Naive thymus-derived CD8-positive, alpha-beta T cell (primary cell): ENCODE measurements at places on chromosomes 5 and 9. TPM values are rescaled to one million over a fixed set of nuclear protein-coding genes. Genes with fewer than 3 reads are reported as not detected.

DNA sequence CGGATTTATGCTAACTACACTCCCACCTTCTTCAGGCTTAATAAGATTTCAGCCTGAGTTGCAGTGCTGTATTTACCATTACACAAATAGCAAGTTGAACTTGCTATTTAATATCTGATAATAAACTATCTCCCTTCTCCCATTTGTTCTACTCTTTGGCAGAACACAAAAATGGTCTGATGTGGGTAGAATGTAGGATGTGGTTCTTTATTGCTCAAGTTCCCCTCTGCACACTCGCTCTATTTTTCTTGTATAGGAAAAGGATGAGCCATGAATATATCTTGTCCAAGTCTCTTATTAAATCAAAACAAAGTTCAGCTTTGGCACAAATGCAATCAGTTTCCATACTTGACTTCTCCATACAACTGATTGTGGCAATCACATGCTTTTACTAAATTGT, 37.2 kb upstream of the KIF2A start:
- DNase-seq, result no peak
- peaks cover 20% of the 10 kb centered on the region for H3K4me1 ChIP-seq
- H3K27me3 ChIP-seq, result no peaks in the 10 kb centered on the region

DNA sequence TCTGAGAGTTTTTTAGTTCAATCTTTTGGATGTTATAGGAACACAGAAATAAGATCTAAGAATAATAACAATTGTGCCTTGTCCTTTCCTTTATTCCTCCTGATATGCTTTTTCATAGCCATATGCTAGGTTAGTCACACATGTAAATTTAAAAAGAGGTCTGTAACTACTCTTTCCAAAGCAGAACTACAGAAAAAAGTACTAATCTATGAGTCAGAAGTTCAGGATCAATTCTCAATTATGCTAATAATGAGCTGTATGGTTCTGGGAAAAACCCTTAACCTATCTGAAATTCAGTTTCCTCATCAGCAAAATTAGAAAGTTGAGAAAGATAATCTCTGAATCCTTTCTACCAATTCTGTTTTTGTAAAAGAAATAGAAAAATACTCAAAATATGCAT, 44.4 kb downstream of the ANKRD31 start:
- H3K36me3 ChIP-seq, result peaks cover 5% of the 10 kb centered on the region
- DNase-seq, result no peak
- no peak overlapping the region for H3K27ac ChIP-seq
- H3K4me3 ChIP-seq, result no peak overlapping the region
- no peaks in the 10 kb centered on the region for H3K4me1 ChIP-seq
- no peaks in the 10 kb centered on the region for H3K27me3 ChIP-seq

The CTSV gene
- not detected for total RNA-seq

The COL15A1 gene
- total RNA-seq, result not detected

The MCC gene
- 1.8 TPM for total RNA-seq

The SHOC1 gene
- not detected for total RNA-seq

The TSC1 gene
- total RNA-seq, result 82.4 TPM

DNA sequence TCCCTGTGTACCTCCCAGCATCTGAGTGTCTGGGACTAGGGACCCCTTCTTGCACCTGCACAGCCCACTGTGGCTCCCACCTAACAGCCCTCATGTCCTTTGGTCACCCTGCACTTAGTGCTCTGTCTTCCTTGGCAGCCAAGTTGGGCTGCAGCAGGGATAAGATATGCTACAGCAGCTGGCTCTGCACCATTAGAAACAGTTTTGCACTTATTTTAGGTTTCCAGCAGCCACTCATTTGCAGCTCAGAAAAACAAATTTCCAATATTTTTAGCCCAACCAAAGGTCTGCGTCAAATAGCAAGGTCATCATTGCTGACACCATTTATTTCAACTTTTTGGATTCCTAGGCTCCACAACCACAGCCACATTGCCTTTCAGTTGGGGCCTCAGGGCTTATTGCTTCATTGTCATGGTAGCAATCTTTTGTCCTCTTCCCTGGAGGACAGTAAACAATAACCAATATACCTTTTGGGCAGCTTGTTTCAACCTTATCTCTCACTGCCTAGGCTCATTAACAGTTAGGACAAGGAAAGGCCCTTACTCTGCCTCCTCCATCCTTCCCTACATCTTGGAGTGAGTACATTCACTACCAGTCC, 263.9 kb downstream of the COX7C start:
- no peaks in the 10 kb centered on the region for H3K27me3 ChIP-seq
- H3K27ac ChIP-seq, result no peak overlapping the region
- H3K36me3 ChIP-seq, result no peaks in the 10 kb centered on the region
- no peak overlapping the region for H3K4me3 ChIP-seq
- DNase-seq, result no peak

- DNase-seq, result no peak
- no peak overlapping the region for H3K4me3 ChIP-seq
- no peaks in the 10 kb centered on the region for H3K27me3 ChIP-seq
- H3K27ac ChIP-seq, result no peak overlapping the region
Observed at GRCh38 chr9:23701291-23701690, 124.7 kb downstream of the ELAVL2 start.

DNA sequence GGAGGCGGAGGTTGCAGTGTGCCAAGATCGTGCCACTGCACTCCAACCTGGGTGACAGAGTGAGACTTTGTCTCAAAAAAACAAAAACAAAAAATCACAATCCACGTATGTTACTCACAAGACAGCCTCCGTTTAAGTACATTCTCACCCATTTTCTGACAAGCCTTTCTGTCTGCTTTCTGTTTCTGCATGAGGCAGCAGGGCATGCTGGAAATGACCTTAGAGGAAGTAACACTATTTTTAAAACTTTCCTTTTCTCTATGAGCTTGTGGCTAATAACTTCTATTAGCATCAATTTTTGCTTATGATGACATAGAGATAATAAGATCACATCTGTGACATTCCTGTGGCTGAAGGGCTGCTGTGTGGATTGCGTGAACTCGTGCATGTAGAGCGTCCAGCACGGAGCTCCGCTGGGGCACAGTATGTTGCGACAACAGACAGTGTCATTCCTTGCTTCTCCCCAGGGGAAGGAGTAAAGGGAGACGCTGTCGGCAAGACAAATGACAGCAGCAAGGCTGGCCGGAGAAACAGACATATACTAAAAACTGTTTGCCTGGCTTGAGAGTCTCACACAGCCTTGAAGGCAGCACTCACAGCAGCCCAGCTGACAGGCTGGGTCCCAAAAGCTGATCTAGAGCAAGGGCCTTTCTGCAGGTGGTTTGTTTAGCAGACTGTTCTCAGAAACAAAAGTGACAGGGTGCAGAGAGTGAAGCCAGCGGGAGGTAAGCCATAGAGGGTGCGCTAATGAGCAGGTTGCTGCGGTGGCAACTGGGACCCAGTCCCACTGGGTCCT, 1.6 kb downstream of the BTNL3 start:
- no peak overlapping the region for H3K4me3 ChIP-seq
- H3K27ac ChIP-seq, result no peak overlapping the region
- peaks cover 2% of the 10 kb centered on the region for H3K27me3 ChIP-seq
- H3K4me1 ChIP-seq, result no peaks in the 10 kb centered on the region
- no peak for DNase-seq

DNA sequence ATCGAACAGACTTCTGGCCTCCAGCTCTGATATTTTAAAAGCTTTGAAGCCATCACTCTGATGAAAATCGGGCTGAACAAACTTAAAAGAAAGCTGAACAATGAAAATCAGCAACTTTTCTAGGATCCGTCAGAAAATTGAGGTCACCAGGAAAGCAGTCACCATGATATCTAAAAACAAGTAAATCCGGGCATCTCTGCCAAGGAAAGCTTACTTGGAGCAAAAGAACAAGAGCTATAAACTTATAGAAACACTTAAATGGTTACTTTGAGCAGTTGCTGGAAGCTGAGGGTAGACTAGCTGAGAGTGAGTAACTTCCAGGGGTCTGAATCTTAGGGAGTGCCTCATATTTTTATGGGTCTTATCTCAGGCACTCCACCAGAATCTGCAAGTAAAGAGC, 1043.0 kb upstream of the CDH18 start:
- H3K27me3 ChIP-seq, result no peaks in the 10 kb centered on the region
- no peak for DNase-seq
- no peaks in the 10 kb centered on the region for H3K4me1 ChIP-seq
- H3K27ac ChIP-seq, result no peak overlapping the region
- no peaks in the 10 kb centered on the region for H3K36me3 ChIP-seq
- H3K4me3 ChIP-seq, result no peak overlapping the region

DNA sequence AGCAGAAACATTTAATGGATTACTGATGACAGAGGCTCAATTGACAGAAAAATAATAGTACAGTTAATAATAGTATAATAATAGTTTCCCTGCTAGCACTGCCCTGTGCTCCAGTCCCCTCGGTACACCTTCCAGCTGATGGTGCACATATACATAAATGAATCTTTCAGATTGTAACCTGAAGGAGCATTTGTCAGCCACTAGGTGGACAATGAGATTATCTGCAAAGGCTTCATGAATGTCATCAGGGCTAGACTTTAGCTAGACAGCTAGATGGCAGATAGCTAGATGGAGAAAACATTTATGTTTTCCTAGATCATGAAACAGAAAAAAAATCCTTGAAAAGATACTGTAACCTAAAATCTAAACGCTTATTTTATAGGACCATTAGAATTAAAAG, 304.4 kb upstream of the SMC2 start:
- H3K27ac ChIP-seq, result no peak overlapping the region
- peaks cover 5% of the 10 kb centered on the region for H3K36me3 ChIP-seq
- no peaks in the 10 kb centered on the region for H3K4me1 ChIP-seq
- H3K4me3 ChIP-seq, result no peak overlapping the region
- peak; percentile 2 for DNase-seq

DNA sequence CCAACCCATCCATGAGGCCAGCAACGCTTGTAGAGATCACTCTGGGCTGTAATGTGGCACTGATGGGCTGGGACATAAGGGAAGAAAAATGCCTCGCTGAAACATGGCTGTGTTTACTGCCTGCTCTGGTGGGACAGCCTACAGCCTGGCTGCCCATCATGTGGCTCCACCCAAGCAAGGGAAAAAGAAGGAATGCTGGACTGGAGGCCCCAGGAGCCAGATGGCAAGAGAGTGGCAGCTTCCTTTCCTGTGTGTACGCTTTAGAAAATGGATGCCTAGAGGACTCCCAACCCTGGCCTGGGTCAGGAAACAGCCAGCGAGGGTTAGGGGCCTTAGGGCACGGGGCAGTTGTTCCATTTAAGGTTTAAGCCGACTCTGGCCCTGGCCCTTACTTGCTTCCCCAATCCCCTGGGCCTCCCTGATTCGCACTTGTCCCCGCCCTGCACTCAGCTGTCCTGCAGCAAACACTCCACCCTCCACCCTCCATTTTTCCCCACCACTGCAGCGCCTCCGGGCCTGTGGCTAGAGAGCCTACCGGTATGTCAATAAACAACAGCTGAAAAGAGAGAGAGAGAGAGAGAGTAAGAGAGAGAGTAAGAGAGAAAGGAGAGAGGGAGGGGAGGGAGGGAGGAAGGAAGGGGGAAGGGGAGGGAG, 819.4 kb downstream of the SEMA5A start:
- H3K27ac ChIP-seq, result no peak overlapping the region
- H3K36me3 ChIP-seq, result no peaks in the 10 kb centered on the region
- no peaks in the 10 kb centered on the region for H3K4me1 ChIP-seq
- H3K4me3 ChIP-seq, result no peak overlapping the region

DNA sequence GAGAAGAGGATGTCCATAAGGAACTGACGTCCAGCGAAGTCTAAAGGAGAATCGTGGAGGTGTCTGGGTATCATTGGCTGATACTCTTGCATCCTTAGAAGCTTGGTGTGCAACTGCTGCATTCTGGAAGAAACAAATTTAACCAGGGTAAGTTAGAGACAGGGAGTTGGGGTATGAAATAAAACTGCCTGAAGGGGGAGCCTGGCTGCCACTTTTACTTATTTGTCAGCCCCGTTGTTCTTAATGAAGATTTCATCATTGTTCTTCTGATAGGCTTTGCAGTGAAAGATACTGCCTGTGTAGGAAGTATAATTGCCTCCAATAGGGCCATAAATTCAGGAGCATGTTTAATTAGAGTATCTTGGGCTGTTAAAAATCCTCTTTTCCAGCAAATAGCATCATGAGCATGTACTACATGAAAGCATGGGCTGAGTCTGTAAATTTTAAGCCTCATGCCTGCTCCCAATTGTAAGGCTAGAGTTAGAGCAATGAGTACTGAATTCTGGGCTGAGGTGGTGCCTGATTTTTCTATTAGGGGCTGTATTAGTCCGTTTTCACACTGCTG, 1264.5 kb upstream of the ACO1 start:
- DNase-seq, result peak; percentile 74
- H3K4me3 ChIP-seq, result no peak overlapping the region
- H3K27ac ChIP-seq, result no peak overlapping the region
- H3K36me3 ChIP-seq, result peaks cover 24% of the 10 kb centered on the region

DNA sequence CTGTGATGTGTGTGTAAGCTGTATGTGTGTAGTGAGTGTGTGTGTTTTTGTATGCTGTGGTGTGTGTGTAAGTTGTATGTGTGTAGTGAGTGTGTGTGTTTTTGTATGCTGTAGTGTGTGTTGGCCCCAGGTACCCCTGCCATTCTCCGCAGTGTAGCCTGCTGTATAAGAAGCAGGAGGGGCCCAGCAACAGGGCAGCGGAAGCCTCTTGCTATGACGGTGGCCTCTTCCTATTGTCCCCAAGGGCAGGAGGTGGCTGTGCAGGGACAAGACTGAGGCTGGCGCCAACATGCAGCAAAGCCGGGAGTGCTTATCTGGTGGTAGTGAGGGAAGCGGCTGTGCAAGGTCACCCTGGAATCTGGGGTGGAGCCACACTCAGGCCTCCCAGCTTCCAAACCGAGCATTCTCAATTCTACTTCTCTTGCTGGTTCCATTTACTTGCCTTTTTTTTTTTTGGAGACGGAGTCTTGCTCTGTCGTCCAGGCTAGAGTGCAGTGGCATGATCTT, 5.1 kb downstream of the SPAAR start:
- no peak for DNase-seq
- no peak overlapping the region for H3K4me3 ChIP-seq
- peaks cover 14% of the 10 kb centered on the region for H3K4me1 ChIP-seq

The CCDC171 gene
- total RNA-seq, result 2.1 TPM

The BNC2 gene
- not detected for total RNA-seq

- DNase-seq, result no peak
- H3K4me3 ChIP-seq, result peak overlapping the region; percentile 74
- no peaks in the 10 kb centered on the region for H3K27me3 ChIP-seq
- no peaks in the 10 kb centered on the region for H3K36me3 ChIP-seq
- H3K27ac ChIP-seq, result no peak overlapping the region
Observed at GRCh38 chr9:134325096-134325812, 1.0 kb upstream of the RXRA start.

DNA sequence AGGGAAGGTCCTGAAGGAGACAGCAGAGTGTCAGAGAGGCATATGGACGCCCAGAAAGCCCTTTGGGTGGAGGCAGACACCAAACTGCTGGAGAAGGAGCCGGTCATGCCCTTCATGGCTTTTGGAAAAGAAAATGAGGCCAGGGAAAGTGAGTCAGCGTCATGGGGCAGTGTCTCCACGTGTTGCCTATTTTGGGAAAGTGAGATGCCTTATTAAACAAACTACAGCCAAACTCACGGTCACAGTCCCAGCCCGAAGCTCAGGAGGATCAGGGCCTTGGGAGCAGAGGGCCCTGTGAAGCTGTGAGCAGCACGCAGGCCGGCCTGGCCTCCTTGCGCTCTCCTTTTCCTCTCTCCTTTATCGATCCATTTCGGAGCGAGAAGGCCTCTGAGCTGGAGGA, 25.0 kb downstream of the RGS3 start:
- H3K4me3 ChIP-seq, result no peak overlapping the region
- DNase-seq, result no peak
- peaks cover 12% of the 10 kb centered on the region for H3K4me1 ChIP-seq
- H3K27ac ChIP-seq, result no peak overlapping the region

The SPRY4 gene
- not detected for total RNA-seq

- H3K36me3 ChIP-seq, result peaks cover 2% of the 10 kb centered on the region
- H3K4me1 ChIP-seq, result no peaks in the 10 kb centered on the region
- H3K27ac ChIP-seq, result no peak overlapping the region
- H3K4me3 ChIP-seq, result no peak overlapping the region
Observed at GRCh38 chr9:18994263-18994916, 38.6 kb downstream of the SAXO1 start.
